ENCODE measurements at places on chromosomes 6 and 20.
A peak's percentile ranks its signal among the peaks of the same experiment; 100 is the strongest.

- peak; percentile 56 for DNase-seq
These were observed 57.3 kb downstream of the BCKDHB start for GRCh38 chr6:80163754-80164187.

DNA sequence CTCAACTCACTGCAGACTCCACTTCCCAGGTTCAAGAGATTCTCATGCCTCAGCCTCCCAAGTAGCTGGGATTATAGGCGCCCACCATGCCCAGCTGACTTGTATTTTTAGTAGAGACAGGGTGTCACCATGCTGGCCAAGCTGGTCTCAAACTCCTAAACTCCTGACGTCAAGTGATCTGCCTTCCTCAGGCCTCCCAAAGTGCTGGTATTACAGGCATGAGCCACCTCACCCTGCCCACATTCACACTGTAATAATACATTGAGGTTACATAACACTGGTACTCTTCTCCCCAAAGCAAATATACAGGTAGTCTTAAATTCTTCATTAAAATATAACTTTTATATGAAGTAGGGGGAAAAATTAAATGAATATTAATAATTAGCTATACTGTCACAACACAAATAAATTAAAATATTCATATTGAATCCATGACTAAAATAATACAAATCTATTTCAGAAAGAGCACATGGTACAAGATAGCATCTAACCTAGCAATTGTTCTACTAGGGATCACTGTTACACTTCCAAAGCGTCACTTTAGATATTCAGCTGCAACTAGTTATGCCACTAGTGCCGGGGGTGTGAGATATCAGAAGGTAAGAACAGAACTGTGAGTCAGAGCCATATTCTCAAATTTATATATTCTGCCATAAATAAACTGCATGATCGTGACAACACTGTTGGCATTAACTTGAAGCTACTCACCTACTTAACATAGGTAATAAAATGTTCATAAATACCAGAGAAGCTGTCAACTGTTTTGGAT lies 169.1 kb upstream of the SHLD1 start:
- no peak for DNase-seq

- no peak for DNase-seq
These were observed 1.8 kb upstream of the CCND3 start for GRCh38 chr6:41943456-41943855.

GRCh38 chr6:1689141-1689540 lies 79.4 kb downstream of the FOXC1 start:
- DNase-seq: no peak
